NCI-H1092 (cell line): ENCODE measurements at places on chromosomes 3 and 15.

- no peak for DNase-seq
Measured at GRCh38 chr3:82085356-82085755, 323.9 kb upstream of the GBE1 start.

DNA sequence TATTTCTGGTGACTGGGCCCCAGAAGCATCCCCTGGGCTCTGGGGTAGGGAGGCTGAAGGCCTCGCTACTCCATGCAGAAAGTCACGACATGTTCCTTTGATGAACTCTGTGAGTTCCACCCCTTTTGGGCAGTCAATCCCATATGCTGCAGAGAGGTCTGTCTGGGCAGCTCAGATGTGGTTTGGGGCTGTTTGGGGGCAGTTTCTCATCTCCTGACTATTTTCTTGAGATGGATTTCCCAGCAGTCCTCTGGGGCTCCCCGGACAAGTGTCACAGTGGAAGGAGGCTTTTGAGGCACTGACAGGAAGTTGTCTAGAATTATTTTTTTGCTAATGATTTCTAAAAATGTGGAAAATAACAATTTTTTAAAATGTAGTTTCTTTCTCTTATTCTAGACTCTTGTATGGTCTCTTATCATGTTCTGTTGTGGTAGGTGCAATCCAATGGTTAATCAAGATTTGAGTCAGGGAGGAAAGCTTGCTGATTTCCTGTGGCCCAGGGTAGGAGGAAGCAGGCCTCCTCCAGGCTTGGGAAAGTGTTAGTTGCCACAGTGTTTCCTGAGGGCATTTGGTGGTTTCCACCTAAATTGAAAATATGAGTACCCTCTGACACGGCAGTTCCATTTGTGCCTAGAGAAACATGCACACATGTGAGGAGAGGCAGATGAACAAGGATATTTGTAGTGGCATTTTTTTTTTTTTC is 19.9 kb upstream of the TATDN2 start:
- no peak for DNase-seq

GRCh38 chr3:127669541-127670228 is 3.1 kb upstream of the ABTB1 start:
- DNase-seq: no peak

DNA sequence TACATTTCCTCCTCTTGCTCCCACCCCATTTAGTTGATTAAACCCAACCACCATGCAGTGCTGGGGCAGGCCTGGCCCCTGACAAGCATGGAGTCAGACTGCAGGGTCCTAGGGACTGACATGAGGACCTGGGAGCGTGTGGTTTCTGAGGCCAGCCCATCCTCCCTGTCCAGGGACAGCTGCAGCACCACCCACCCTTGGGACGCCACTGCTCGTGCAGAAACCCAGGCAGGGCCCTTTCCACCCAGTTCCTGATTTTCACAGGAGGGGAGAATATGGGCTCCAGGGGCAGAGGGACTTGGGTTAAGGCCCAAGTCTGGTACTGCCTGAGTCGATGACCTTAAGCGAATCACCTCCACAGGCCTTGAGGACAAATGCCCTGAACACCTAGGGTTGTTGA is 23.7 kb downstream of the PLXND1 start:
- DNase-seq: no peak

DNA sequence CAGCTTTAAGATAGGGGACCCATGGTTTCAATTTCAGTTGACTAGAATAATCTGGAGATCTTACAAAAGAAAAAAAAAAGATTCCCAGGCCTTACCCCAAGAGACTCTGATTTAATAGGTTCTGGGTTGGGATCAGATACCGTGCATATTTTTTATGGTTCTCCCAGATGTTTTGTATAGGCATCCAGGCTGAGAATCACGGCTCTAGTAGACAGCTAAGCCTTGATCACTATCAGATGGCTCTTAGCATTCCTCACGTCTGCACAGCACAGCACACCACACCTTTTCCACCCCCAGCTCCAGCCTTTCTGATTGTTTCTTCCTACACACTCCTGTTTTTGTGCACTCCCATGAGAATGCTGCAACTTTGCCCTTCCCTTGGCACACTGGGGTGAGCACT is 40.8 kb downstream of the TMEM45A start:
- no peak for DNase-seq

- DNase-seq: no peak
Measured at GRCh38 chr15:99703603-99704443, 29.4 kb downstream of the LYSMD4 start.

- no peak for DNase-seq
Measured at GRCh38 chr3:27728195-27729087, 6.3 kb upstream of the EOMES start.

DNA sequence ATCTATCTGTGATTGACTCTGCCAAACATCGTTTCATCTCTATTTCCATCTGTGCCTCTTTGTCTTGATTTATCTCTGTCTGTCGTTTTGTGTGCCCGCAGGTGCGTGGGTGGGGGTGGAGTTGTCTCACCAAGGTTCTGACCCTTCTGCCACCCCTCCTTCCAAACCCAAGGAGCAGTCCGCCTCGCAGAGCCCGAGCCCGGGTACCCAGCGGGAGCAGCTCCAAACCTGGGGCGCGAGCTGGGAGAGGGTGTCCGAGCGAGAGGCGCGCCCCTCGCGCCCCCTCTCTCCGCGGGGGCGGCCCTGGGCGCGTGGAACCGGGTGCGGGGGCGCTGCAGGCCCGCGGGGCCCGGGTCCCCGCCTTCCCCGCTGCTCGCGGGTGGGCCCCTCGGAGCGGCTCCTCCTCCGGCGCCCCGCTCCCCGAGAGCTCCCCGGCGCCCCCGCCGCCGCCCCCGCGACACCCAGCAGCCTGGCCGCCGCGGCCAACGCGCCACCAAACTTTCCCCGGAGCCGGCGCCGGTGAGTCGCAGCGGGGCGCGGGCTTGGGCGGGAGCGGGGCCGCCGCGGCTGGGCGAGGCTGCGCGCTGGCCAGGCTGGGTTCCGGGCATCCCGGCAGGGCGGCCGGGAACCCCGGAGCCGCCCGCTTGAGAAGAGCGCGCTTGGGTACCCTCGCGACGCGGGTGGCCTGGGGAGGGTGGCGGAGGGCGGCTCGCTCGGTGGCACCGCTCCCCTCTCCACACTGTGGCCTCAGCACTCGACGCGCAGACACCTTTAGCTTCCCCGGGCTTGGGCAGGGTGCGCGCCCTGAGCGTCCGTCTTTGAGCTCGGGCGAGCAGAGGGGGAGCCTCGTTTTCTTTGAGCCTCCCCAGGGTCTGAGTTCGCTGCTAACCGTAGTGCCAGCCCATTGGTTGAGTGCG is at the start of gene HRH1:
Gene HRH1, plus strand, starts transcription at position 458 of the 917 bp plus-strand sequence. CDS start 104,545 bp downstream, outside the sequence.
- DNase-seq: no peak

- no peak for DNase-seq
Measured at GRCh38 chr3:122112754-122113153, 57.6 kb downstream of the CD86 start.

GRCh38 chr15:79010278-79010677 is 65.4 kb upstream of the CTSH start:
- no peak for DNase-seq

DNA sequence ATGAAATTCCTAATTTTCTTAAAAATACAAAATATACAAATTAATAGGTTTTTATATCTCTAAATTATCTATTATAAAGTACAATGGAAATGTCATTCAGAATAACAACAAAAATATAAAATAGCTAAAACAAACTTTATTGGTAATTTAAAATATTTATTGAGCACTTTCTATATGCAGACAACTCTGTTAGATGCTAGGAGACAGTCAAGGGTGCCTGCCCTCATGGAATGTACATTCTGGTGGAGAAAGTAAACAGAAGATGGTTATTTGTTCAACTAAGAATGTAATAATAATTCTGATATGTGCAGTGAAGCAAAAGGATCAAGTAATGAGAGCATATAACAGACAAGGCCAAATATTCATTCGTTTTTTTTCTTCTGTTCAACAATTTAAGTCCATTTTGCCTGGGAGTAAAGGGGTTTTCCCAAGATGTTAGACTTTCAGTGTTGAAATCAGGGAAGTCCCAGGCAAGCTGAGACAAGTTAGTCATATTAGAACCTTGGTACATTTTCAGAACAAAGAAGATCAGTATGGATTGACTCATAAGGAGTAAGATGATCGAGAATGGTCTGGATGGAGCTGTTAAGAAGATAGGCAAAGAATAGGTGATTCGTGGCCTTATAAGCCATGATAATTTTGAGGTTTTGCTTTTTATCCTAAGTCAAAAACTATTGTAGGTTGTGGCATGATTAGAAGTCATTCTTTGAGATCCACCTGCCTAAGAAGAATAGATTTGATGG is 150.2 kb upstream of the MLF1 start:
- no peak for DNase-seq

DNA sequence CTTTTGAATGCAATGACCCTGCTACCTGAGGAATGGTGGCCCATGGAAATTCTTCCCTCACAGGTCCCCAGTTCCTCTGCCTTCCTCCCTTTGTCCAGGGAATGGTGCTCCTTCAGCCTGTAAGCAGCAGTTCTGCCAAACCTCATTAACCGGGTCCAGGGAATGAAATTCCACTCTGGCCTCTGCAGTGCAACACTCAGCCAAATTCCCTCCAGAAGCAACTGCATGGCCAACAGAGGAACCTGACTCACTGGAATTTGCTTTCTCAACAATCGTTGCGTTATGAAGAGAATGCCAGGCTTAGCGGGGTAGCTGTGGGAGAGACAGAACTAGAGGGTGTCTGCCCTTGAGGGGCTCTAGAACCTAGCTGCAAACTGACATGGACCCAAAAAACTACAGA is 449.4 kb upstream of the PROK2 start:
- no peak for DNase-seq

DNA sequence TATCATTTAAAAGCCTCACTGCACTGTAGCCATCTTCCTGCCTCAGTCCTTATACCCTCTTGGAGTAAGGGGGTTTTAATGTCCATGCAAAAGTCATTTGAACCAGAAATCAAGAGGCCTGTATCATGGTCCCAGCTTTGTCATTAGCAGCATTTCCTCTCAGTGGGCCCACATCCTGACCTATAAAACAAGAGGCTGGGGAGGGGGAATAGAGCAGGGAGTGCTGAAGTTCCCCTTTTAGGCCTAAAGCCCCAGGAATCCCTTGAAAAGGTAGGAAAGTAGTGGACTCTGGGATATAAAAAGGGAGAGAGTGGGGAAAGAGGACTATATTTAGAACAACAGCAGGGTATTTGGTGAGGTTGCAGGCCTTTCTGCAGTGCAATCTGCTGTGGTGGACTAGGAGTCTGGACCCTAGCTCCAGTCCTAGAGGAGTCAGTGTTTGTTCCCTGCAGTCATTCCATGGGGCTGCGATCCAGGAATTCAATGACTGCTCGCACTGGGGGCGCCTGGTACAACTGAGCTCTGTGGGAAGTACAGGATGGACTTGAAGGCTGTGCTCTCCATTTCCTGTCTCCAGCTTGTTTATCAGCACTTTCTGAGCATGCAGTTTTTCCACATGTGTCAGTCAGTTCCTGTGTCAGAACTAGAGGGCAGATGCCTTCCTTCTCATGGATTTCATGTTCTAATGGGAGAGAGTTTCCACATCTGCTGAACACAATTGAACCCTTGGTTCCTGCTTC is 46.8 kb downstream of the PDHB start:
- DNase-seq: no peak

DNA sequence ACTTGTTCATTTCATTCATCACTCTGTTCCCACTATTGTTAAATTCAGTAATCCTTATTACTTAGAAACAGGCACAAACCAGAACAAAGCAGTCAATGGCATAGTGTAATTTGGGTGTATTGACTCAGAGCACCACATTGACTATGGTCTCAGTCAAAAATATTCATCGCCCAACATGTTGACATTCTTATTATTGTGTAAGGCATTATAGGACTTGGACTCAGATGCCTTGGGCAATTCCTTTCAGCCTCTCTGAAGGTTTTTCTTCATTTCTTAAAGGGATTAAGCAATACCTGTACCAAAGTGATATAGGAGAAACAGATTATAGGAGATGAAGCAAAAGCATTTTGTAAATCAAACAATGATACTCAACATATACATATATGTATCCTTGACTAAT is 114.7 kb upstream of the BHLHE40 start:
- DNase-seq: no peak

DNA sequence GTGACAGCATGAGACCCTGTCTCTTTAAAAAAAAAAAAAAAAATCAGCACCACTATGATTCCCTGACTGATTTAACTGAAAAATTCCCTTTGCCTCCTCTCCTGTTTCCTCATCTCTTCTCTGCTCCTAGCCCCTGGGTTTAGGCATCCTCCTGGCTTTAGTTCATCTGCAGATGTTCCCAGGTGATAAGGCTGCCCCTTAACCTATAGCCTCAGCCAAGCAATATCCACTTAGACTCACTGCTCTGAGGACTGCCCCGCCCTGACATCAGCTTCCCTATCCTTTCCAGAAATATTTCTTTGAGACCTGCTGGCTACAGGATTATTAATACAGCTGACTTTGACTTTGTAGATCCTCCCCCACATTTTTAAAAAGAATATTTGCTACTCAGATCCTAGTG is 39.4 kb upstream of the HACD2 start:
- DNase-seq: no peak

DNA sequence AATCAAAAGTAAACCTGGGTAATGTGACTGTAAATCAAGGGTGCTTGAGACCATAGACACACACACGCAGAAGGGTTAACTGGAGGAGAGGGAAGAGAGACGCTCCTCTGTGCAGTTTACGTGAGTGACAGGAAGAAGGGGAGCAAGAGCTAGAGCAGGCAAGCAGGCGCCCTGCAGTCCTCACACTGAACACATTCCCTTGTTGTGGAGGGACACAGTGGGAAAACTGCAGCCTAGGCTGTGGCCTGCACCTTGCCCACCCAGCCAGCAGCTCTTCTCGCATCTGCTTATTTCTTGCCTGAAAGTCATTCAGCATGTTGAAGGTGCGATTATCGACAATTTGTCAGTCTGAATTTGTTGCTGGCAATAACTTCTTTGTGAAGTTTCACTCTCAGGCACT is 24.2 kb downstream of the SOX2 start:
- DNase-seq: no peak

DNA sequence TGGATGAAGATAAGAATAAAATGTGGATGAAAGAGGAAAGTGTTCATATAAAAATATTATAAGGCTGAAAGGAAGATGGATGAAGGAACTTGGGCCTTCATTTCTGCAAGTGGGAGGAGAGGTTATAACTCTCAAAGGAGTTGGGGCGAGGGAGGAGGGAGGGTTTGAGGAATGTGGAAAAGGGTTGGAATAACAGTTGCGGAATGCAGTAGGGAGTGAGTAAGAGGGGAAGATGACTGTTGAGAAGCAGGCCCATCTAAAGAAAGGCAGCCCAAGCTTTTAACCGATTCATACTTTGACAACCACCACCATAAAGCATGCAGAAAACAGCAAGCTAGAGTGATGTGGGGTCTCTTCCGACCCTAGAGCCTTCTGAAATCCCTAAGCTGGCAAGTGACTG is 8.3 kb upstream of the TM4SF4 start:
- no peak for DNase-seq

DNA sequence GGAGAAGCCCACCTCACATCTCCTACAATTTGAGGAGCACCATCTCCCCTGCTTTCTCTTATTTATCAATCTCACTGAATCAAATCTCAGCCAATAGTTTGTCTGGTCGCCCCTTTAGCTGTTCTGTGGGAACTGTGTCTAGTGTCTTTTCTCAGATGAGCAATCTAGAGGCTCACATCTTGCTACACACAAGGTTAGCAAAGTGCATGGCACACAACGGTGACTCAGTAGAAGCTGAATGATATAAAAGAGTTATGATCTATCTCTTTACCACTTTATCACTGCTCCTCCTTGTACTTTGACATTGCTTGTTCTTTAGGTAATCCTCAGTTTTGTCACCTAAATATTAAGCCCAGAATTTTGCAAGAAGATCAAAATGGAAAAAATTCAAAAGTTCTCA is 16.8 kb upstream of the COLQ start:
- DNase-seq: no peak

- DNase-seq: no peak
Measured at GRCh38 chr3:24355806-24356205, 138.8 kb downstream of the THRB start.
